ENCODE measurements at places on chromosomes 11 and 22. TPM values are rescaled to one million over a fixed set of nuclear protein-coding genes. Genes with fewer than 3 reads are reported as not detected.

GRIA4 gene
- total RNA-seq = not detected

TSGA10IP gene
- not detected for total RNA-seq

TTC28 gene
- 40.2 TPM for total RNA-seq

BARX2 gene
- total RNA-seq = 5.2 TPM

DNA sequence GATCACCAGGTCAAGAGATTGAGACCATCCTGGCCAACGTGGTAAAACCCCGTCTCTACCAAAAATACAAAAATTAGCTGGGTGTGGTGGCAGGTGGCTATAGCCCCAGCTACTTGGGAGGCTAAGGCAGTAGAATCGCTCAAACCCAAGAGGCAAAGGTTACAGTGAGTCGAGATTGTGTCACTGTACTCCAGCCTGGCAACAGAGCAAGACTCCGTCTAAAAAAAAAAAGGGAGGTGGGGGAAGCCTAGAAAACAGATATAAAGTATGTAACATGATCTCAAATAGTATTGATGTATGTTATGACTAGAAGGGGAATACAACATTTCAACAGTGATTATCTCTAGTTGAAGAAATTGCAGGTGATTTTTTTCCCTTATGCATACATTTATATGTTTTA, 61.4 kb downstream of the SLC1A2 start:
- no peak for DNase-seq

GRCh38 chr11:68016161-68016903, 6.2 kb downstream of the ALDH3B1 start:
- no peak for DNase-seq

All from kidney (tissue), 22 donors.